ENCODE measurements at places on chromosomes 1 and 21.

GRCh38 chr1:59098655-59099054, 198.2 kb upstream of the FGGY start:
- DNase-seq = no peak

- no peak for DNase-seq
Measured at GRCh38 chr1:110412576-110412975, 5.1 kb upstream of the LAMTOR5 start.

GRCh38 chr1:51484591-51484990, 34.5 kb downstream of the EPS15 start:
- peak; percentile 18 for DNase-seq

GRCh38 chr21:32457360-32457840, 44.9 kb downstream of the EVA1C start:
- no peak for DNase-seq

DNA sequence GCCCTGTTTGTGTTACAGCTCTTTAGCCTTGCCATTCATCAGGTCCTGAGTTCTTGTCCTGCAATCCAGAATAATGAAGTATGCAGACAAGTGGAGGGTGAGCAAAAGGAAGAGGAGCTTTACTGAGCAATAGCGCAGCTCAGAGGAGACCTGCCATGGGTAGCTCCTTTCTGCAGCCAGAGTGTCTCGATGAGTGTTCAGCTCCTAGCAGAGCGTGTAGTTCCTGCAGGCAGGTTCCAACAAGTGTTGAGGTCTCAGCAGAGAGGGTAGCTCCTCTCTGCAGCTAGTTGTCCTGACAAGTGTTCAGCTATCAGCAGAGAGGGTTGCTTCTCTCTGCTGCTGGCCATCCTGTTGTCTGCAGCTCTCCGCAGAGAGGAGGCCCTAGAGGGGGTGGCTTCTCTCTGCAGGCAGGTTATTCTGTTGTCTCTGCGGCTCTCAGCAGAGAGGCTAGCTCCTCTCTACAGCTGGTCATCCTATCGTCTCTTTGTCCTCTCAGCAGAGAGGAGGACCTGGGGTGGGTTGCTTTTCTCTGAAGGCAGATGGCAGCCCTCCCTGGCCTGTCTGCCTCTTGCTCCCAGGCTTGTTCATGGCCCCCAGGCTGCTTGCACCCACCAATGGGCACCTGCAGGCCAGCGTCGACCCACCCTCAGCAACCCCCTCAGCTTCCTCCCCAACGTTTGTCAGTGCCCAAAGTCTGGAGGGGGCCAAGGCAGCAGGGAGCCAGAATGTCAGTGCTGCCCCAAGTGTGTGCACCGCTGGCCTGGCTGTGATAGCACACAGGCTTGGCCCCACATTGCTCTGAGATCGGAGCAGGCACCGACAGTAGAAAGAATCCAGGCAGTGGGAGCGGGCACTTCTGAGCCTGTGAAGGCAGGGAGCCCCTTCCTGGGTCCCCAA, 112.5 kb upstream of the RUNX3 start:
- DNase-seq = no peak

- no peak for DNase-seq
Measured at GRCh38 chr1:59412718-59413326, 115.9 kb downstream of the FGGY start.

GRCh38 chr1:206558794-206559671, 51.7 kb downstream of the RASSF5 start:
- DNase-seq = no peak

- DNase-seq = no peak
Measured at GRCh38 chr1:67261680-67262079, 46.0 kb upstream of the IL12RB2 start.

DNA sequence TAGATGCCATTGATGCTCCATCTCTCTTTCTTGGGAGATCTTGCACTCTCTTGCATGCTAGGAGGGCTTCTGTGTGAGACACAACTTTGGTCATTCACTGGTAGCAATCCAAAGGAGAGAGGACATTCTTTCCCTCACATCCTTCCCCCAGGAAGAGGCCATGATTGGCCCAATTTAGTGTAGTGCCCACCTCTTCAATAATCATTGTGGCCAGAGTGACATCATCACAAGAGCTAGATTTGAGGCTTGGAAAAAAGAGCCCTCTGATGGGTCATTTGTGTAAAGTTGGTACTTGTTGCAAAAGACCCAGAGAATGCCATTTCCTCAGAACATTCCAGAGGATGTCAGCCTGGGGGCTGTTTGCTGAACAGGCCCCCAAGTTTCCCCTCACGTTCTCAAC, 30.2 kb downstream of the S100A6 start:
- no peak for DNase-seq

DNA sequence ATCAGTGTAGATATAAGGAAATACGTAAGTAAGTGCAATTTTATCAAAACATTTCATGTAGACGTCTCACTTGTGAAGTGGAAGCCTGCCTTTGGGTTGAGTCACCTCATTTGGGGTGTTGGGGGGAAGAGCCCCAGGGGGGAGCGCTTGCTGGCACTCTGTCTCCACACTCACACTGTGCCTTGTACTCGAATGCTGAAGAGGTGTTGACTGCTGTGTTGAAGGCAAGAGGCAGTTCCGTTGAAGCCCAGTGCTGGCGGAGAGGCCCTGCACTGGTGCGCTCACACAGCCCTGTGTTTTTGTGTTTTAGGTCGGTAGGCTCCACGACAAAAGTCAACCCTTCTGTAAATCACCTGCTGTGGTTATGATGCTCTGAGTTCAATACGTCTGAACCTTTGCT, 131.9 kb upstream of the COL6A1 start:
- no peak for DNase-seq

DNA sequence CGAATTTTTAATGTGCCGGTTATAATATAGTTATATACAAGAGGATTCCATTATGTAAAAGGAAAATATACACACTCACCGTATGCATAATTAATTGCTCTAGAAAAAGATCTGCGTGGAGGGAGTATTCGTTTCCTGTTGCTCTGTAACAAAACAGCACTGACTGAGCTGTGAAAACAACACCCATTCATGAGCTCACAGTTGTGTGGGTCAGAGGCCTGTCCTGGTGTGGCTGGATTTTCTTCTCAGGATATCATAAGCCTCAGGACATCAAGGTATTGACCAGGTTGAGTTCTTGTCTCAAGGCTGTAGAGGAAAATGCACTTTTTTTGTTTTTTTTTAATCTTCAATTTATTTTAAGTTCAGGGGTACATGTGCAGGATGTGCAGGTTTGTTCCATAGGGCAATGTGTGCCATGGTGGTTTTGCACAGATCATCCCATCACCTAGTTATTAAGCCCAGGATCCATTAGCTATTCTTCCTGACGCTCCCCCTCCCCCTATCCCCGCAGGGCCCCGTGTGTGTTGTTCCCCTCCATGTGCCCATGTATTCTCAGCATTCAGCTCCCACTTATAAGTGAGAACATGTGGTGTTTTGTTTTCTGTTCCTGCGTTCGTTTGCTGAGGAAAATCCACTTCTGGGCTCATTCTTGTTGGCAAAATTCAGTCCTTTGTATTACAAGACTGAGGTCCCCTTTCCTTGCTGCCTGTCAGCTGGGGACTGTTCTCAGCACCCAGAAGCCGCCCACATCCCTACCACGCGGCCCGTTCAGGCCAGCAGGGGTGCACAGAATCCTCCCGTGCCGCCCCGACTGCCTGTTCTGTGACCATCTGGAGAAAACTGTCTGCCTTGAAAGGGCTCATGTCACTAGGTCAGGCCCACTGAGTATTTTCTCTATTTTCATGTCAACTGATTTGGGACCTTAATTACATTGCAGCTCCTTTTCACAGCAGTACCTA, 87.4 kb upstream of the ERRFI1 start:
- no peak for DNase-seq

DNA sequence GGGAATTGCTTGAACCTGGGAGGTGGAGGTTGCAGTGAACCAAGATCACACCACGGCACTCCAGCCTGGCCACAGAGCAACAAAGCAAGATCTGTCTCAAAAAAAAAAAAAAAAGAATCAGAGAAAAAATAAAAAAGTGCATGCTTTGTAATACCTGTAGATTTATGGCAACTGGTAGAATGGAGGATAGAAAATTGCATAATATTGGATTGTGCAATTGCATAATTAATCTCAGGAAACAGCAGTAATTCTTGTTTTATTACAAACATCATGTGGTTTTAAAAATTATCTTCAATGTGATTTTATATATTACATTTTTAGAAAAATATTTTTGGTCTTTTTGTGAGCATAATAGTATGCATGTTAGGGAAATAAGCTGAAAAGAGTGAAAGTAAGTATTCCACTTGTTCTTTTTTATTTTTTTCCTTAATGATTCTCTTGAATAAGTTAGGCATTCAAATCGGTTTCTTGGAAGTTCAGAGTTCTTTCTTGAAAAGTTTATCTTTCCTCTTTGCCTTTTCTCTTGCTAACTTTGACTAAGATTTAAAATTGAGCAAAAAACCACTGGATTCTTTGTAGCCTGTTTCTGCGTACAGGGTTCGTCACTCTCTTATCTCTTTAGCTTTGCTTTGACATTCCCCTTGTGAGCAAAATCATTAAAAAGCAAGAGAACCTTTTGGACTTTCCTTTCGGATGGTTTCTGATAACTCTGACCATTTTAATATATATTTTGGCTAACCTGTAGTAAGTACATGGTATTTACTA, 127.5 kb upstream of the ADAMTS5 start:
- DNase-seq = peak; percentile 38

GRCh38 chr1:230105754-230106625, 39.0 kb downstream of the GALNT2 start:
- peak; percentile 65 for DNase-seq

GRCh38 chr21:31772674-31773555, 41.0 kb upstream of the SCAF4 start:
- DNase-seq = no peak

DNA sequence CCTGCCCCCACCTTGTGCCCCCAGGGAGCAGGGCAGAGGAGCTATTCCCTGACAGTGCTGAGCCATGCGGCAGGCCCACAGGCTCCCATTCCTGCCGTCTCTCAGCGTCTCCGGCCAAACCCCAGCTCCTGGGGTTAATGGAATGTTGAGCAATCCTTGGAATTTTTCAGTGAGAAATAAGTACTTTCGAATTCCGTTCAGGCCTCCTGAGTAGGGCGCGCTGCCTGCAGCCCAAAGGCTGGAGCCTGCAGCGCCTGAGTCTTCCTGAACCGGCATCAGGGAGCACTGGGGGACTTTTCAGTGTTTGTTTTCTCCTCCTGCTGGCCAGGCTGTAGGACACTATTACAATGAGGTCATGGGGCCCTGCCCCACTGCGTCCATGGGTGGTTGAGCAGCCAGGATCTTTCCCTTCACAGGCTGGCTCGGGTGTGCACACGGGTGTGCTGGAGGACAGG, 33.3 kb upstream of the CSF1 start:
- DNase-seq = peak; percentile 86

- DNase-seq = no peak
Measured at GRCh38 chr21:21345296-21345695, 347.1 kb downstream of the NCAM2 start.

- no peak for DNase-seq
Measured at GRCh38 chr1:31949862-31950261, 11.7 kb upstream of the PTP4A2 start.

DNA sequence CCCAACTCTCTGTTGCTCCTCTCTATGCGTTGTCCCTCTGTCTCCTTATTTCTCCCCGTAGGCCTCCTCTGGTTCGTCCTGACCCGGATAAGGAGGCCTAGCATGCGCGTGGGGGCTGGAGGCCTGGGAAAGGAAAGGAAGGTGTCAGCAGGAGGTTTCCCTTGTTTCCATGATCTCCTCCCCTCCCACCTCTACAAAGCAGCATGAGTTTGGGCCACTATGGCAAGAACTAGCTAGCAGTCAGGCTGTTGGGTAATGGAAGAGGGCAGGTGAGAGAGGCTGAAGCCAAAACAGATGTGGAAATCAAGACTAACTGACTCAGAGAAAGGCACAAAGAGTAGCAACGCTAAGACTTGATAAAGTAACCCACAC, 687 bp upstream of the SEMA6C start:
- no peak for DNase-seq

GRCh38 chr1:28258628-28259251, 578 bp upstream of the SESN2 start:
- DNase-seq = no peak

GRCh38 chr1:221164029-221164428, 284.8 kb downstream of the HLX start:
- no peak for DNase-seq

DNA sequence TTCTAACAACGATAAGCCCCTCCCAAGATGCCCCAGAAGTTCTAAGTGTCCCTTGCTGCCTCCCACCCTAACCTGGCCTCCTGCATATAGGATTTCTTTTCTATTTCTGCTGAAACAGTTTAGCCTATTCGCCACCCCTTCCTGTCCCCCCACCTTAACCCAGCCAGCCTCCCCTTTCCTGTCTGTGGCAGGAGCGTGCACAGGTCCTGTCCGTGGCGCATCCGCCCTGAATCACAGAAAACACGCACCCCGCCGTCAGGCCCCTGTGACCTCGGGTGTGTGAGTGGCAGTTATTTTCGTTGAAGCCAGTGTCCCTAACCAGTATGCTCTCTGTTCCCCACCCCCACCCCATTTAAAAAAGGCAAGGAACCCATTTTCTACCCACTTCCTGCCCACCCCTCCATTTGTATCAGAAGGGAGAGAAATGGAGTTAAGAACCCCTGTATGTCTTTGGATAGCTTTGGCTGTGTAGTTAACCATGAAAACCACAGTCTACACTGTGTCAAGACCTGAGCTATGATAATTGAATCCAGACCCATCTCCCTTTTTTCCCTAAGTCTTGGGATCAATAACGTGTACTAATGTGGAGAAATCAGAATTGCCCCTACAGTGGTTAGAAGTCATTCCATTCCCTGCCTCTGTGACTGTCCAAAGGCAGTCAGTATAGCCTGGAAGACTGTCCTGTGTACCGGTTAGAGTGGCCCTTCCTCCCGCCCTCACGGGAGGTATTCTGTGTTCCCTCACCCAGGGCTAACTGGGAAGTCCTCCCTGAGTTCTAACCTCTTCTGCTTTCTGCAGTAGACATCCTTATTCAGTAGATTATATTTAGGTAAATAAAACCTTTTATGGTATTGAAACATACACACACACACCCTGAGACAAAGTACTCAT, 1.8 kb downstream of the PLEKHO1 start:
- DNase-seq = no peak

DNA sequence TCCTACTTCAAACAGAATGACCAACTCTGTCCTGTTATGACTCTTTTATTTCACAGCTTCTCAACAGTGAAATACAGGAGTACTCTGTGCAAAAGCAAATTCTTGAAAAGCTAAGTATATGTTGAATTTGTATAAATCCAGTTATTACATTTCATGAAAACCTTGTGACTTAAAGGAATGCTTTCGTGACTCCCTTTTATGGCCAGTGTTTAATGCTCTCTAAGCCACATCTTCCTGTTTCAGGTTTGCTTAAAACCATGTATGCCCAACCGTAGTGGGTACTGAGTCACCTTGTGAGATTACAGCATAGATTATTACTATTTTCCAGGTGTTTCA, 40.2 kb upstream of the KIF1B start:
- no peak for DNase-seq

- no peak for DNase-seq
Measured at GRCh38 chr1:93317207-93317606, 28.5 kb upstream of the DR1 start.

- DNase-seq = no peak
Measured at GRCh38 chr21:41761211-41761933, 5.5 kb downstream of the RIPK4 start.

DNA sequence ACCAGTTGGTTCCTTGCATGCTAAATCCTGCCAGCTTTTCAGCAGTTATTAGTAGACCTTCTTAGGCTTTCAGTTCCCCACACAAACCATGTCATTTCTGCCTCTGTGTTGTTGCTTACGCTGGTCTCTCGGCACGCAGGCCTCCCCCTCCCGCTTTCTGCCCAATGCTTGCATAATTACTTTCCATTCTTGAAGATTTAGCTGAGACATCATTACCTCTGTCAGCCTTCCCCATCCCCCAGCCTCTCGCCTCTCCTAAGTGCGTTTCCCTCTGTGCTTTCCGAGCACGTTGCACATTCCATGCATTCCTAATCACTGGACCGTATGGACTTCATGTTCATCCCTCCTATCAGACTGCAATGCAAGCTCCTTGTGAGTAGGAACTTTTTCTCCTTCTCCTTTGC, 26.8 kb downstream of the TSHB start:
- DNase-seq = no peak
